ENCODE measurements at places on chromosomes 3 and 15.

GRCh38 chr3:12947504-12948369, 106.4 kb upstream of the RPL32 start:
- DNase-seq, result no peak

DNA sequence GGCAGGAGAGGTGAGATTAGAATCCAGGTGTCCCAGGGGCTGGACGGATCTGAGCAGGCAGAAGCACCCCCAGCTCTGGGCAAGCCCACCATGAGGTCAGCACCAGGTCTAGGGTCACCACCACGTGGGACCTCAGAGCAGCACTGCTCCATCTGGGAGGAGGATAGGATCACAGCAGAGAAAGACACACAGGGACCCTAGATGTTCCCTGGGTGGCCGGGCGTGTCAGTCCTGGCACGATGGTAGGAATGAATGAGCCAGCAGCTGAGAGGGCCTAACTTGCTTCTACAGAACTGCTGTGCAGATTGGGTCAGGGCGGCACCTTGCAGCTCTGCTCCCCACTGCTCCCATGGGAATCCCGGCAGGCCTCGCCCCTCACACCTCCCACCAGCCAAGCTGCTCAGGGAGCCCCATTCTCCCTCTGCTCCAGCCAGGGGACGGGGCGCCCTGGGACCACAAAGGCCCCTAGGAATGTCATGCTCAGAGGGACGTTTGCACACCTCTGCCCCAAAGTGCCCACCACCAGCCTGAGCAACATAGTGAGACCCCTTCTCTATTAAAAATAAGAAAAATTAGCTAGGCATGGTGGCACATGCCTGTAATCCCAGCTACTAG, 66.3 kb downstream of the ZNF445 start:
- DNase-seq, result no peak

DNA sequence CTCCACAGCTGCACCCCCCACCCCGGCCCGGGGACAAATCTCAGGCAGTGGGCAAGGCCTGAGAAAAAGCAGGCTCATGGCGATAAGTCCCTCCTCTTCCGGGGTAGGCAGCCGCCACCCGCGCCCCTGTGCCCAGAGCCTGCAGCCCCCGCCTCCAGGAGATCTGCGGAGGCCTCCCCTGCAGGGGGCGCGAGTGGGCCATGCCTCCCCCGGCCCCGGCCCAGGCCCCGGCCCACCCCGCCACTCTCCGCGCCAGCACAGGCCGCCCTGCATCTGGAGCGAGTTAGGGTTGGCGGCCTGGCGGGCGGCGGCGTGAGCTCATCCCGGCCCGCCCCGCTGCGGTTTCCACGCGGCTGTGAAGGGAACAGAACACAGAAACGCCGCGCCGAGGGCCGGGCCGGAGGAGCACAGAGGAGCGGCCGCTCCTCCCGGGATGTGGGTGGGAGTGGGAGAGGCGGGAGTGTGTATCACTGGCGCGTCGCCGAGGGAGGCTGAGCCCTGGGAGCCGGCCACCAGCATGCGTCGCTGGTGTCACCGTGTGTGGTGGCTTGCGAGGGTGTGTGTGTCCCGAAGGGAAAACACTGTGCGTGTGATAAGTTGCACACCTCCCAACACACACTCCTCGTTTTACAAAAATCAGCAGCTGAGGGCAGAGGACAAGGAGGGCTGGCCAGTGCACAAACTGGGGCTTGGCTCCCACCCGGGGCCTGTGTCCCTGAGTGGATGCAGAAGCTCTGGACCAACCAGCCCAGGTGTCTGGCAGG, 17.2 kb downstream of the MYL3 start:
- peak; percentile 34 for DNase-seq

- no peak for DNase-seq
Observed at GRCh38 chr3:49805897-49806701, 3.0 kb downstream of the INKA1 start.

DNA sequence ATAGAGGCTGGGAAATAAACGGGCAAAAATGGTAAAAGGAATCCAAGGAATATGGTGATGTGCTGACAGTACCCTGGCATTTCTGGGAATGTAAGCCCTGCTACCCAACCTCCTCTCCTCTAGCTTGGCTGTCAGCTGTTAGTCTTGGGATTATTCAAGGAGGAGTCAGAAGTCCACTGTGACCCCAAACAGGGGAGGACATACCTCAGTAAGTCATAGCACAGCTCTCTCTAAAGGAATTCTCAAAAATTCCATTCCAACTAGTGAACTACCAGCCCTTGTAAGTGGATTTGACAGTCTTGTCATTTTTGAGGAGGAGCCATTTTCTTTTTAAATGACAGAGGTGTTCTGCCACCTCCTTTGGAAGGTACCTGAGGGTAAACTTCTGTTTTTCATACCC, 207.5 kb downstream of the PDCD6IP start:
- no peak for DNase-seq

- no peak for DNase-seq
Observed at GRCh38 chr3:2156244-2156847, 57.7 kb downstream of the CNTN4 start.

DNA sequence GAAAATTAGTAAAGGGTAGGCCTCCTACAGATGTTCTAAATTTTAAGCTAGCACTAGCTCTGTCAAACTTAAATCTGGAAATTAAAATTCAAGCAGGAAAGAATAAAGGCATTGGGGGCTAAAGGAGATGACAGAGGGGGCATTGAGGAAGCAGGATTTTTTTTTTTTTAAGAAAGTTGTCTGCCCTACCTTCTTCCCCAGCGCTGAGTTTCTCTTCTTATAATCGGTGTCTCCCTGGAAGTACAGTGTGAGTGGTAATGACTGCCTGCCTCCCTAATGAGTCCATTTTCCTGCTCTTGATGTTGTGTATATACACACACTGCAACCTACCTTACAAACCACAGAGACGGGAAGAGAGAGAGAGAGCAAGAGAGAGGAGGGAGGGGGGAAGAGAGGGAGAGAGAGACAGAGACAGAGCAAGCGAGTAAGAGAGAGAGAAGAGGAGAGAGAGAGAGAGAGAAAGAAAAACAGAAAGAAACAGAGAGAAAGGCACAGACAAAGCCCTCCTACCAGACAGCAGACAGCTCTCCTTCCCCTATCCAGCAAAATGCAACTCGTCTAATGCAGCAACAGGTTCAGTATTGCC, 47.0 kb downstream of the ZBTB20 start:
- peak; percentile 23 for DNase-seq

DNA sequence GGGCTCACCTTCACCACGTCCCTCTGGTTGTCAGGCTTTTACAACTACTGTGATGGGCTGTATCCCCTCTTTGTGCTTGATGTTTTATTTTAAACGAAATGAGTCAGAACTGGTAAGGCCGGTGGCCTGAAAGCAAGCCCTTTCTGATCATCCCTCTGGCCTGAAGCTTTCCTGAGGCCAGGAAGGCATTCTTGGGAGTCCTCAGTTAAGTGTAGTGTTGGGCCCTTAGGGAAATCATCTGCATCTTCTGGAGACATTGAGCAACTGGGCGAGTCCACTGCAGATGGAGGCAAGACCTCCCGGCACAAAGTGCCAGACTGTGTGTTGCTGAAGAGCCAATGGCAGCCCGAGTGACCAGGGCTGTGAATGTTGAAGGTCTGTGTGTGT, 33.0 kb upstream of the AMOTL2 start:
- no peak for DNase-seq

GRCh38 chr3:69058947-69059224, 6.8 kb upstream of the TMF1 start:
- DNase-seq, result no peak

All from NCI-H526 (cell line).